ENCODE measurements at places on chromosomes 12 and 14. TPM values are rescaled to one million over a fixed set of nuclear protein-coding genes. Genes with fewer than 3 reads are reported as not detected.

DNA sequence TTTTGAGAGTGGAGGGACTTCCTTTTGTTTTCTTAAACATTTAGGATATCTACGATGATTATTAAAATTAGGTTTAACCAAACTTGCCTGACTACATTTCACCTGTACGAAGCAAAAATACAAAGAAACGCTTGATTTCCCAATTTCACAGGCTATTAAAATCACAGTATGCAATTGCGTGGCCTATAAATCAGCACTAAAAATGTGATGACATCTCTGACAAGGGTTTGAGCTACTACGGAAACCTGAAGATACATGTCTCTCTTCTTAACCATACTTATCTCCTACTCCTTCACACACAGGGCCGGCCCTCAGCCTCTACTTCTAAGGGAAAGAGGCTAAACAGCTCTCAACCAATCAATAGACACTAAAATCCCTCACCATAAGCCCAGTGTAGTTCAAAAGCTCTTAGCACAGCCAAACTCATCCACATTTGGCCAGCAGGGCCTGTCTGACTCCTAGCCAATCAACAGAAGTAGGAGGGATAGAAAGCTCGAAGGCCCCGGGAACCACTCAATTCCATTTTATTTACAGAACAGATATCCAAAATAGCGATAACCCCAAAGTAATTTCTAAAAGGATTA is 137.3 kb downstream of the FOXN3 start:
- DNase-seq: no peak

DNA sequence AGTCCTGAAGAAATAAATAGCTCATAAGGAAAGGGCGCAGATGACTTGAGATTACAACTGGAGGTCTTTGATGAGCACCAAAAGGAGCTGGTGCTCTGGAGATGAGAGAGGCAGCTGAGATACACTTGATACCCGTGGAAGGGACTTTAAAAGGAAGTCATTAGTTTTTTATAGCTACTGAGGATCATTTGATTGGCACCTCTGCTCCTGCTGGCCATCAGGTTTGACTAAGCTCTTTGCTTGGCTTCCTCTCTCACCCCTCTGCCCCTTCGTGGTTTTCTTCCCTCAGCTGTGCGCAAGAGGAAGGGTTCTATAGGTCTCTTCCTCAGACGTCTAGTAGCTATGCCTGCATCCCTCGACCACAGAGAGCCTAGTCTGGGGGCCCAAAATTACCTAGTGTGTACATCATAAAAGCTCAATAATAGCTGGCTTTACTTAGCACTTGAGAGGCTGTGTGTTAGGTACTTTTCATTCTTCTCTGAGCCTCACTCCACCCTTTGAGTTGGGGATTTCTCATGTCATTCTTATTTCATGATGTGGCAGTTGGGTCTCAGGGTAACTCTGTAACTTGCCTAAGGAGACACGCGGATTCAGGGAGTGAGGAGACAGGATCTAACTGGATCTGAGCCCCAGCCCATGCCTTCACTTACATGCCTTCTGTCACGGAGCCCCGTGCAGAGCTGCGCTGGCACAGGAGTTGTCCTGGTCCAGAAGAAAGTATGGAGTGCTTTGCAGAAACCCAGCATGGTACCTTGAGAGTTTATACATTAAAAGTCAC is 68.4 kb upstream of the ASPG start:
- no peak for DNase-seq

The SOAT2 gene
- total RNA-seq: 0.17 TPM

- DNase-seq: no peak
Observed at GRCh38 chr12:5033883-5034282, 9.8 kb upstream of the KCNA5 start.

The SLC17A8 gene
- not detected for total RNA-seq

The TTC9 gene
- total RNA-seq: 2.4 TPM

- peak; percentile 39 for DNase-seq
Observed at GRCh38 chr12:119780786-119781434, 96.2 kb downstream of the CIT start.

Measured in HCT116 (cell line).